Epithelial cell of umbilical artery (primary cell): ENCODE measurements at places on chromosomes 3 and 15. TPM values are rescaled to one million over a fixed set of nuclear protein-coding genes. Genes with fewer than 3 reads are reported as not detected.

AMIGO3 gene
- 0.32 TPM in 1 of 2 replicates, not detected in the other for total RNA-seq

TERB2 gene
- total RNA-seq = not detected in 2 replicates

GOLGA8M gene
- 1.9 TPM in 1 of 2 replicates, not detected in the other for total RNA-seq

HTR3E gene
- not detected in 2 replicates for total RNA-seq

CEMIP gene
- total RNA-seq = under 0.01 and 0.46 TPM in 2 replicates

EFCC1 gene
- total RNA-seq = 0.32 TPM in 1 of 2 replicates, not detected in the other

LSAMP gene
- under 0.01 and 0.15 TPM in 2 replicates for total RNA-seq

IFT57 gene
- total RNA-seq = 35.1 and 48.4 TPM in 2 replicates

XIRP1 gene
- total RNA-seq = not detected in 2 replicates

GPR62 gene
- total RNA-seq = under 0.01 TPM in 1 of 2 replicates, not detected in the other

GABRR3 gene
- not detected in 2 replicates for total RNA-seq
